ENCODE measurements at places on chromosomes 7 and 10.

DNA sequence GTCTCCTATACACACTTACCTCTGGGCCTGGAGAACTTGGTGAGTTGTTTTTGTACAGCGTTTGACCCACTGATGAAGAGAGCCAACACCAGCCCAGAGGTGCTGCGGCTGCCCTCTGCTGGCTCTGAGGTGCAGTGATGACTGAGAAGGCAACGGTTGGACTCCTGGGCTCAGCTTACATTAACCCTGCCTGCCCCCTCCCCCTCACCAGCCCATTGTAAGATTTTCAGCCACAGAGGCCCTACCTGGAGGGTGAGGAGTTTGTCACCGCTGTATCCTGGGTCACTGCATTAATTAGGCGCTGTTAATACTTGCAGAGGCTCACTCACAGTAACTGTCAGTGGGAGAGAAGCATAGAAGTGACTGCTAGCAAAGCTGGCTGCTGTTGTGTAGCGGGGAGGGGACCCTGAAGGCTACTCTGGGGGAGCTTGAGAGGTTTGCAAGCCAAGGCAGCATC is 19.0 kb upstream of the ANKRD2 start:
- DNase-seq = peak; percentile 59

- no peak for DNase-seq
These were observed 272.2 kb downstream of the SNX13 start for GRCh38 chr7:17668122-17668521.

- no peak for DNase-seq
These were observed 40.0 kb downstream of the RAPGEF5 start for GRCh38 chr7:22316914-22317313.

GRCh38 chr10:78578929-78579328 is 489.8 kb upstream of the ZMIZ1 start:
- DNase-seq = no peak

DNA sequence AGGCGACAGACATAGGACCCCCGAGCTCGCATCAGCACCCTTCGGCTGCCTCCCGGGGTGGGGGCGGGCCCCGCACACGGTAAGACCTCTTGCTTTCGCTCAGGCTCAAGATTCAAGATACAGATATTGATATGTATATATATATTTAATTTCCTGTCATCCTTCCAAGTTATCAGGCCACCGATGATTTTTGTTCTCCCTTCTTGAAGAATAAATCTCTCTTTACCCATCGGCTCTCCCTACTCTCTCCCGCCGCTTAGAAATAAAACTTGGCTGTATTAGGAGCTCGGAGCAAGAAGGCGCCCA is 603 bp downstream of the ADRA2A start:
- DNase-seq = no peak

GRCh38 chr10:34781711-34782110 is 33.4 kb downstream of the PARD3 start:
- no peak for DNase-seq

DNA sequence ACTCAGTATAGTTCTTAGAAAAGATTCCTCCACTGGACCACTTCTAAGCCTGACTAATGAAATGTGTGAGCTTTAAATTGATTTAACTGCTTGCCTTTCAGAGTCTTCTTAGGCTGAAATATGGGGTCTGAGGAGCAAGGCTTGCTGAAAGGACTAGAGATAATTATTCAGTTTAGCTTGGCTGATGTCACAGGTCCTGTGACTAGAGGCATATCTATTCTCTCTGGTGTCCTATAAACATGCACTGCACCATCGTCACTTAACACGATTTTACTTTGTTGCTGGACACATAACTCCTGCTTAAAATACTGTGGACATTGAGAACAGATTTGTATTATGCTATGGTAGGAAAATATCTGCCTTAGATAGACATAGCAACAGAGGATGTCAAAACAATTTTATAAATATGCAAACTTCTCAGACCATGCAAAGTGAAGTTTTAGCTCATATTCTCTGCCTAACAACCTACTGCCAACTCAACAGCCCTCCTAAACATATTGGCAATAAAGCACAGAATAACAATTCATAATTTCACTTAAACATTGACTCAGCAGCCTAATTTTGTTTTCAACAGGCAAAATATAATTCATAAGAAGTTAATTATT is 80.2 kb downstream of the RNF133 start:
- DNase-seq = no peak

- no peak for DNase-seq
These were observed 175.9 kb upstream of the TAC1 start for GRCh38 chr7:97555857-97556421.

- DNase-seq = no peak
These were observed 92.5 kb downstream of the KLF6 start for GRCh38 chr10:3692387-3692999.

- no peak for DNase-seq
These were observed 21.6 kb downstream of the IRF5 start for GRCh38 chr7:128959296-128959695.
